Right ventricle myocardium superior (tissue), 1 donor: ENCODE measurements at places on chromosomes 2 and 18. TPM values are rescaled to one million over a fixed set of nuclear protein-coding genes. Genes with fewer than 3 reads are reported as not detected.
A peak's percentile ranks its signal among the peaks of the same experiment; 100 is the strongest.

ITPRIPL1 gene
- total RNA-seq = 1.0 TPM

CROCC2 gene
- not detected for total RNA-seq

CABLES1 gene
- 3.3 TPM for total RNA-seq

FIGN gene
- total RNA-seq = 13.5 TPM

RFX8 gene
- not detected for total RNA-seq

PLEK gene
- 4.7 TPM for total RNA-seq

ST8SIA5 gene
- 1.5 TPM for total RNA-seq

MOB1A gene
- total RNA-seq = 53.1 TPM

GULP1 gene
- 4.6 TPM for total RNA-seq

CCDC178 gene
- 0.35 TPM for total RNA-seq

EDAR gene
- total RNA-seq = 0.11 TPM

GRCh38 chr2:134351016-134351415 lies 97.1 kb downstream of the MGAT5 start:
- DNase-seq = no peak

DNA sequence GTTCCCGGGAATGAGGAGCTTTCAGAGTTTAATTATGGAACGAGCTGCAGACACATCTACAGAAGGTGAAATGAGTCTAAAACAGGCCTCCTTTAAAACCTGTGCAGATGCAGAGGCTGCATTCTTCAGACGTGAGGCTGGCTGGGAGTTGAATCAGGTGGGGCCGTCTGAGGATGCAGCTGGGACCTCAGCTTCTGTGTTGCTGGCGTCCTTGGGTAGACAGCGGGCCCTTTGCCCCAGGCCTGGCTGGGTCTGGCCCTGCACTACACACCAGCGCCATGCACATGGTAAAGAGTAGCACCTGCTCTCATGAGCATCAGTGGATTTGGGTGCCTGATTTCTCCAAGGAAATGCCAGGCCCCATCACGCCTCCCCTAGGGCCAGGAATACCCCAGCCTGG lies 67.3 kb downstream of the TMEM18 start:
- DNase-seq = no peak

DNA sequence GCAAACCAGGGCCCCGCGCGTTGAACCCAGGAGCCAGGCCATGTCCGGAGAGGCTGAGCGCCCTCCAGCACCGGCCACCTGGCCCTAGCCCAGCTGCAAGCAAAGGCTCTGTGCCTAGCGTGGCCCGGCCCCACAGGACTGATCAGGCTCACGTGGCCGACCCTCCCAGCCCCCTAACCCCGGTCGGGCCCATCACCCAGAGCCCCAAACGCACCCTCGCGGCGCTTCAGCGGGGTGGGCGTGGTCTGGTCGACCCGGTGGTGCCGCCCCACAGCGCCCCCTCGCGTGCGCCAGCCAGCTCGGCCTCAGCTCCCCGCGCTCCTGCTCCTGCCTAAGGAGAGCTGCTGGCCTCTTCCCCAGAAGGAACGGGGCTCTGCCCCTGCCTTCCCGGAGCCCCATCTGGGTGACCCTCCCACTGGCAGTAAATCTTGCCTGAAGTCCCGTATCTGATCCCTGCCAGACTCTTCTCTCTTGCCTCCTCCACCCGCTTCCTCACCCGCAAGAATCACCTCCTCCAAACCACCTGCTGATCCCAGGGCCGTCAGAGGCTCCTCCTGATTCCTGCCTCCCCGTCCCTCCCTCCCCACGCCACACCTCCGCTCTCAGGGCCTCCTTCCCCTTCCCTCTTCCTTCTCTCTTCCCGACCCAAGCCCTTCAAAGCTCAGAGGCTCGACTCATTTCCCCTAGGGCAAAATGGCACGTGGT lies 12.3 kb upstream of the TEX51 start:
- peak; percentile 80 for DNase-seq

DNA sequence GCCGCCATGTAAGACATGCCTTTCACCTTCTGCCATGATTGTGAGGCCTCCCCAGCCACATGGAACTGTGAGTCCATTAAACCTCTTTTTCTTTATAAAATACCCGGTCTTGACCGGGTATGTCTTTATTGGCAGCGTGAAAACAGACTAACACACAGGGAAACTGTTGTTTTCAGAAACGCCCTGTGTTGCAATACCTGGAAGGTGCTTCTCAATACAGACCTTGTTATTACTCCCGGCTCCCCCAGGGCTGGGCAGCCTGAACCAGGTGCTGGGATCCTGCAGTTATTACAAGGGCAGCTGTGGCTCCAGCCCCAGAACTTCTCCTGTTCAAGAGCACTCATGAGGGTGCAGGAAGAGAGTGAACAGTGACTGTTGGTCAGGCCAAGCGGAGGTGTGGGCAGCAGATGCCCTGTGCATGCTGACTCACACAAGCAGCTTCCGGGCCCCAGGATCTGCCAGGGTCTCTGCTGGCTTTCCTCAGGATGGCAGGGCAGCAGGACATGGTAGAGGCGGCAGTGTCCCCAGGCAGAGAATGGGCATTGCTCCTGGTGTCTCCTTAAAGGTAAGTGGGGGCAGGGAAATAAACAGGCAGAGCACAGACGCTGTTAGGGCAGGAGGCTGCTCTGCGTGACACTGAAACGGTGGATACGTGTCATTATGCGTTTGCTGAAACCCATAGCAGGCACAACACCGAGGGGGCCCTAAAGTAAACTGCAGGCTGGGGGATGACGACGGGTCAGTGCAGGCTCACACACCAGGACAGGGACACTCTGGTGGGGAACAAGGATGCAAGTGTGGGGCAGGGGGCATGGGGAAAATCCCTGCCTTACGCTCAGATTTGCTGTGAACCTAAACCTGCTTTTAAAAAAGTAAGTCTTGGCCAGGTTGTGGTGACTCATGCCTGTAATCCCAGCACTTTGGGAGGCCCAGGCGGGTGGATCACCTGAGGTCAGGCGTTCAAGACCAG lies 89.1 kb downstream of the NDUFA10 start:
- peak; percentile 27 for DNase-seq

- no peak for DNase-seq
Measured at GRCh38 chr2:77954931-77955330, 432.8 kb upstream of the LRRTM4 start.

DNA sequence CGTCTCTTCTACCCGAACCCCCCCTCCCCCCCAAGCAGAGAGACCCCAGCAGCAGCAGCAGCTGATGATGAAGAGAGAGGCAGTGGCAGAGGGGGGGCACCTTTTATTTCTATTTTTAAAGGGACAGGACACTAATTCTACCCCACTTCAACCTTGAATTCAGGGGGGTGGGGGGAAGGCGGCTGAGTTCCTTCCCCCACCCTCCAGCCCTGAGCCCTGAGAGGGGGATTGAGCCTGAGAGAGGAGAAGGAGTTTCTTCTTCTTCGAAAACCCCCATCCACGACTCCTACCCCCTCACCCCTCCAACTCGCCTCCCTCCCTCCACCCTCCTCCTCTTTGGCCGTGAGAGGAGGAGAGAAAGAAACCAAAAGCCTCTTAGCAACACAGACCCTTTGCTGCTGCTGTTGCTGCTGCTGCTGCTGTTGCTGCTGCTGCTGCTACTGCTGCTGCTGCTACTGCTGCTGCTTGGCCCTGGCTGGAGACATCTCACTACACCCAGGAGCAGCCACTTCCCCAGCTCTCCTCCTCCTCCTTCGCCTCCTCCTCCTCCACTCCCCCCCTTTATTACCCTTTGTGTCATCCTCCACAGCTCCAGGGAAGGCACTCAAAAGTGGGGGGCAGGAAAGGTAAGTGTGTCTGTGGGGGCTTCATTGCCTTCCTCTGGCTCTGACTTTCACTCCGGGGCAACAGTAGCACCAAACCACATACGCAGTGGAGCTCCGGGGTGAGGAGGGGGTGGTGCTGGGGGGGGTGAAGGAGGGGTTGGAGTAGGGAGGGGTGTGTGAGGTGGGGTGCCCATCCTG lies at the start of gene MBD5:
Gene MBD5 (plus strand): TSS at position 33 of the 803 bp plus-strand sequence.
- DNase-seq = peak; percentile 45

DNA sequence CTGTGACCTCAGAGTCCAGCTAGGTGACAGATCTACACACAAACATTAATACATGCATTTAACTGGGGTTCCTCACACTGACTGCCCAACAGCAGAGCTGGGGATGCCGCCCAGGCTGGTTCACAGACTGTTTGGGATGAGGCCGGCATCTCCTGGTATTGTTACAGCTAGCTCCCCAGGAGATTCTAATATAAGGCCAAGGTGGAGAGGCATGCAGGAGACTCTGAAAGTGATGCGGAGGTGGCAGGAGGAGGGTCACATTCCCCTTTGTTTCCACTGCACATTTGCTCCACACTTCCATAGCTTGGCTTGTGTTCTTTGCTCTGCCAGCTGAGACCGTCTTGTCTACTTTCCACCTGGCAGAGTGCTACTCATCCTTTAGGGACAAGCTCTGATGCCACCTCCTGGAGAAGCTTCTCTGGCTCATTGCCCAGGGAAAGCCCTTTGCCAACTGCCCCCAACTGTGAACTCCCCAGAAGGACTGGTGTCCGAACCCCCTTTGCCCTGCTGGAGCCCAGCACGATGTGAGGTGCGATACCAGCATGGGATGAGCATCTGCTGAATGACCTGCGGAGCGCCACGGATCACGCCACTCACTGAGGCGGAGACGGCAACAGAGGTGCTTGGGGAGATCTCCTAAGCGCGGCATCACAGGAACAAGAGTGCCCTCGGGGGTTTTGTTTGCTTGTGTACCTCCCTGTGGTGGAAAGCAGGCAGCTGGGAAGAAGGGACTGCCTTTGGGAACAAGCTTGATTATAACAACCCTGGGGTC lies 88.8 kb downstream of the UXS1 start:
- DNase-seq = no peak

GRCh38 chr2:105272176-105272575 lies 30.6 kb downstream of the GPR45 start:
- no peak for DNase-seq

- DNase-seq = no peak
Measured at GRCh38 chr2:98293931-98294687, 52.1 kb upstream of the CNGA3 start.

GRCh38 chr2:9215680-9216079 lies 9.1 kb downstream of the ASAP2 start:
- no peak for DNase-seq

DNA sequence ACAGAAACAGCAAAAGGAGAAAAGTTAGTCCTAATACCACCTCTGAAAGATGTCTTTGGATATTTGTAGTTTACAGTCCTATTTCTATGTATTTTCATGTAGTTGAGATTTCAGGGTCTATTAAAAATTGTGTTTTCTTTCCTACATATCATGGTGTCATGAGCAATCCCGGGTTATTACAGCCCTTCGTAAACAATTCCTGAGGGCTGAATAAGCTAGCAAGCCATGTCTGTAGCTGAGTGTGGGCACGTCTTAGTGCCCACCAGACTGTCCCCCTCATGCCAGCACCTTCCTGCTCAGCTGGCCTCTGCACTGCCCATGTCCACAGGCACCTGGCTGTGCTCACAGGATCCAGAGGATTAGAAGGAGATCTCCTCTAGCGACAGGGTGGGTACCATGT lies 60.6 kb downstream of the CTIF start:
- peak; percentile 21 for DNase-seq
